ENCODE measurements at places on chromosomes 12 and 14.

DNA sequence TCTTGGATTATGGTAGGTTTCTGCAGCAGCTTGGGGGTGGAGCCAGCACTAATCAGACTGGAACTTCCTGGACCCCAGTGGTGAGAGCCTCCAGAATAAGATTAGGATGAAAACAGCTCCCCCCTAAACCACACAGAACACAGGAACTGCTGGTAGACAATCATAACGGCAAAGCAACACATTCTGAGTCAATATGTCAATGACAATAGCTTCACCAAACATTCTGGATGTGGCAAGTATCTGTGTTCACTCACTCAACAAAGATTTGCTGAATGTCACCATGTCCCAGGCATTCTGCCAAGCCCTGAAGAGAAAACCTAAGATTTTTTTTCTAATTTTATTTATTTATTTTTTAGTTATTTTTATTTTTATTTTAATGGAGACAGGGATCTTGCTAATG lies 65.2 kb downstream of the LRRC74A start:
- DNase-seq, result no peak

DNA sequence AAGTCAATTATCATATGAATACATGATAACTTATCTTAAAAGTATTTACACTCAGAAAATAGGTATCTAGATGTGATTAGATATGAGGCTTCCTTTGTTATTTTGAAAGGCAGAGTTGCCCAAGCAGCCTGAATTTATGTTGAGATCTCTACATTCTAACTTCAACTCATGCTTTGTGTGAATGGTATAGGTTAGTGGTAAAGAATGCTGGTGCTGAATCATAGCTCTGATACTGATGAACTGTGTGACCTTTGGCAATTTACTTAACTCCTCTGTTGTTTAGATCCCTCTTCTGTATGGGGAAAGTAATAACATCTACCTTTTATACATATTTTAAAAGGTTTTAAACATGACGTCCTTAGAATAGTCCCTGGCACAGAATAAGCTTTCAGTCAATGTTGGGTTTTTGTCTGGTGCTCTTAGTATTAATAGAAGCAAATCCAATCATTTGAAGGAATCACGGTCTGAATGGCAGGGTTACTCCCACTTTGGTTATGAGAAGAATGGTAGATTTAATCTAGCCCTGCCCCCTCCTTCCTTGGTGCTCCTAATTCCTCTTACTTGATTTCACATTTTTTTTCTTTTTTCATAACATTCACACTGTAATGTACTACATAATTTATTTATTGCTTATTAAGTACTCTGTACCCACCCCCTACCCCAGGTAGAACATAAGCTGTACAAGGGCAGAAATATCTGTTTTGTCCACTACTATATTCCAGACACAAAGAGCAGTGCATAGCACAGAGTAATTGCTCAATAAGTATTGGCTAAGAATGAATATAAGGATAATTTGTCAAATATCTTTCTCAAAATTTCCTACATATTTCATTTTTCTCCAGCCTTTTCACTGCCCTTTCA lies 203.3 kb upstream of the KRR1 start:
- no peak for DNase-seq

DNA sequence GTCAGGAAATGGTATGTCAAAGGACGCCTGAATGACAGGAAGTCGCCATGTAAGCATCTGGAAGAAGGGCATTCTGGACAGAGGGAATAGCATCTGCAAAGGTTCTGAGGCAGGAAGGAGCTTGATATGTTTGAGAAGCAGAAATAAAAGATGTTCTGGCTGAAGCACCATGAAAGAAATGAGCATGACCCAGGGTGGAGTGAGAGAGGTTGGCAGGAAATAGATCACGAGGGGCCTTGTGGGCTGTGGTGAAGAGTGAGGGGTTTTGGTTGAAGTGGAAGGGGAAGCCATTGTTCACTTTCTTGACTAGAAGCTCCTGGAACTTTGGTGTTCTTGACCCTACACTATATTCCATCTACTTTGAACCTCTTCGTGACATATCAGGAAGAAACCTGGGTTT lies 99.4 kb upstream of the PARP11 start:
- DNase-seq, result no peak

GRCh38 chr12:77070800-77071449 lies 5.6 kb upstream of the E2F7 start:
- no peak for DNase-seq

DNA sequence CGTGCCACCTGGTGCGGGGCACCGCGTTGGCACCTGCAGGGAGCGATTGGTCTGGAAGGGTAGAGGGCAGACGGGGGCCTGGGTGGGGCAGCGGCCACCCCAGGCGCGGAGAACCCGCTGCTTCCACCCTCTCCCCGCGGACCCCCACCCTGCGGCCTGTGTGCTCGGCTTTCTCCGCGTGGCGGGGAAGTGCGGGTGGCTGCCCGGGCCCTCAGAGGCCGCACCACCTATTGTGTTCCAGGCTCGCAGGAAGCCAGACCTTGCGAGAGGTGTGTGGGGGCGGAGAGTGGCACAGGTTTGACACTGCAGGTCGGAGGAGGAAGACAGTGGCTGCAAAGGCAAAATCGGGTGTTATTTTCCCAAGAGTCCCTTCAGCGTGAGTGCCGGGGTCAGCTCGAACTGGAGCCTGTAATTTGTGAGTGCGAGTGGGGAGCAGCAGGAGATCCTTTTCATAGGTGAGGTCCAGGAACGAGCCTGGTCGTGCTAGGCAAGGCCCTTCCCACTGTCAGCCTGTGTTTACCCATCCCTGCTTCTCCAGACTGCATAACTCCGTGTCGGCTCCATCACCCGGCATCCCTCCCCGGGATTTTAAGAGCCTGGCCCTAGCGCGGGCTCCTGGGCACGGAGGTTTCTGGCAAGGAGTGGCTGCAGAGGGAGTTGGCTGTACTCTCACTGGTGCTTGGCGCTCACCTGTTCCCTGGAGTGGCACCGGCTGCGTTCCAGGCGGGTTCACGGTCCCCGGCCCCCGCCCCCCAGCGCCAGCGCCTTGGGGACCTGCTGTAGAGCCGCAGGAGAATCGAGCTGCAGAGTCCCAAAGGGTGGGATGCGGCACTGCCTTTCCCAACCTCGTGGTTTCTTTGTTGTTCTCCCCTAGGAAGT lies 935 bp downstream of the TBC1D30 start:
- no peak for DNase-seq

DNA sequence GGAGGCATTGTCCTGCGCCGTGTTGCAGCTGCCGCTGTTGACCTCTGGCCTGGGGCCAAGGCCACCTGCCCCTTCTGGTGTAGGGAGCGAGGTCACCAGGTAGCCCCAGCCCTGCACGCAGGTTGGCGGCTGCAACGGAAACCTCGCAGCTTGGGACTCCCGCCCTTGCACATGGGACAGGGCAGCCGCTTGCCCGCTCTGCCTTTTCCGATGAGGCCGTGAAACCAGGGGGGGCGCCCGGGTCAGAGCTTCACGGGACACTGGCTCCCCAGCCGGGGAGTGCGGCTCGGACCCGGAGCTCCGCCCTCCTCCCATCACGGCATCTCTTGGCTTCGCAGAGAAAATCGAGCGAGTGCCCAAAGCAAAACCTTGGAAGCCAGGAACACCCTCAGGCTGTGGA lies 25.4 kb downstream of the DNAH10 start:
- no peak for DNase-seq

DNA sequence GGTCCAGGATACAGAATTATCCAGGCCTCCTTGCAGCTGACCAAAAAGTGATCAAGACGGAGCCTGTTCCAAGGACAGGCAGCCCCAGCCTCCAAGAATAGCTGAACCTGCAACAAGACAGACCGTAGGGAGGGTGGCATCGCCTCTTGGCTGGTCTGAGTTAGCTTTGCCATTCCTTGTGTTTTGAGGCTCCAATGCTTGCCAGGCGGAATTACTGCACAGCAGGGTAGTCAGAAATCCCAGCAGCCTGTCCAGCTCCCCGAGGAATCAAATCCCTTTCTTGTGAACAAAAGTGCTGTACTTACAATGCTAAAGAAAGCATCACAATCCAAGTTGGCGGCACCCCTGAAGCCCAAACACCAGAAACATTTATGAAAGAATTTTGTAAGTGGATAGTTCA lies 246.9 kb downstream of the TMEM132C start:
- DNase-seq, result no peak
